Activated T-helper 1 cell treated with anti-CD3 and anti-CD28 coated beads, Interleukin-2, amount 50 U/mL, for 16 hours (primary cell): ENCODE measurements at places on chromosomes 11 and 22.
A peak's percentile ranks its signal among the peaks of the same experiment; 100 is the strongest.

DNA sequence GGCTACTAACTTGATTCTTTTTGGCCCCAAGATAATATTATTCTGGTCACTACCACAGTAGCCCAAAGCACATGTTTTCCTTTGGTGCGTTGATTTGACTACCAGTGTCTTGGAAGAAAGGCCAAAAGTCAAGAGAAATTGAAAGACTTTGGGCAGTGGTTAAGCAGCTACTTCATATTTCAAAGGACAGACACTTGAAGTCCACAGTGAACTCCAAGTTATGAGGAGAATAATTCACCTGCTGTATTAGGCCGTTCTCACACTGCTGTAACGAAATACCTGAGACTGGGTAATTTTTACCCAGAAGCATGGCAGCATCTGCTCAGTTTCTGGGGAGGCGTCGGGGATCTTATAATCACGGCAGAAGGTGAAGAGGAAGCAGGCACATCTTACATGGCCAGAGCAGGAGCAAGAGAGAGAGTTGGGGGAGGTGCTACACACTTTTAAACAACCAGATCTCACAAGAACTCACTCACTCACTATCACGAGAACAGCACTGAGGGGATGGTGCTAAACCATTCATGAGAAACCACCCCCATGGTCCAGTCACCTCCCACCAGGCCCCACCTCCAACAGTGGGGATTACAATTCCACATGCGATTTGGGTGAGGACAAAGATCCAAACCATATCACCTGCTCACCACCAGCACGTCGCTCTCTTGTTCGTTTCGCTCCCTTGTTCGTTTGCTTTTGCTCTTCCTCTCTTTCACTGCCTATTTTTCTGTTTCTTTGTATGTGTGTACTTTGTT, 40.2 kb upstream of the PICALM start:
- no peak for DNase-seq

GRCh38 chr11:114230031-114230704, 66.0 kb upstream of the NNMT start:
- no peak for DNase-seq

DNA sequence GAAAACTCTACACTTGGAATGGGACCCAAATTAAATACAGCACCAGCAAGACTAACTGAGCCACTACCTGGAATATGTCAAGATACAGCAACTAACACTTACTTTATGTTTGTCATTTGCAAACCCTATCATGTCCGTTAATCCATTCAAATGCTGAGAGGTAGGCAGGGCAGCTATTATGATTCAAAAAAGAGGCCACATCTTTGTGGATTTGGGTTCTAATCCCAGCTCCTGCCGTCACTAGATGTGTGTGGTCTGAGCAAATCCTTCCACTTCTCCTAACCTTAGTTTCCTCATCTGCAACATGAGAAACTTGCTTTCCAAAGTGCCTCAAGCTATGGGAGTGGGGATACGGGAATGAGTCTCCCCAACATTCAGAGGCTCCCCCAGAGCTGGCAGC, 24.2 kb downstream of the FLI1 start:
- DNase-seq: no peak

DNA sequence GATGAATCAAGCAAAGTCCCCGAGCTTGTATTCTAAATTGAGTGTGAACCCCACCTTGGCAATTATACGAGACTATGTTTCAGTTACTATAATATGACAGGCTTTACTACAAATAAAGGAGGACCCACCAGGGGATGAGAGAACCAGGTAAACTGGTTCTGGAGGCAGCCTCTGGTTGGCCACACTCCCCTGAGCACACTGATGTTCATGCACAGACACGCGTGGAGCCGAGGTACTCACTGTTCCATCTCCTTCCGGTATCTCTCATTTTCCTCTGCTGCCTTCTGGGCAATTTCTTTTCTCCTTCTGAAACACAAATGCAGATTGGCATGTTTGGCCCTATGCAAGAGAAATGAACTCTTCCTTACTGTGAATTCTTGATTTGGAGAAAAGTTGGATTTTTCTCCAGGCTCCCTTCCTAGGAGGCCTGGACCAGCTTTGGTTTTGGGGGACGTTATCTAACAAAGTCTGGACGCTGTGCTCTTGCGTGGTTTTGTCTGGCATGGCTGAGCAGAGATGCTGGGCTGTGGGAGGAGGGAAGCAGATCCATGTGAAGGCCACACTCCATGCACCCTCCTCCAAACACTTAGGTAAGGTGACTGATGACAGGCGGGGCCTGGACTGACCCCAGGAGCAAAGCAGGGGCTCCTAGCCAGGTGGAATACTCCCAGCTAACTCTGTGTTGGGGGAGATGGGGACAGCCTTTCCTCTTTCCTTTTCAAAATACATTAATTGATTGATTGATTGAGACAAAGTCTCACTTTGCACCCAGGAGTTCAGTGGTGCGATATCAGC, 22.9 kb downstream of the USH1C start:
- DNase-seq: no peak

DNA sequence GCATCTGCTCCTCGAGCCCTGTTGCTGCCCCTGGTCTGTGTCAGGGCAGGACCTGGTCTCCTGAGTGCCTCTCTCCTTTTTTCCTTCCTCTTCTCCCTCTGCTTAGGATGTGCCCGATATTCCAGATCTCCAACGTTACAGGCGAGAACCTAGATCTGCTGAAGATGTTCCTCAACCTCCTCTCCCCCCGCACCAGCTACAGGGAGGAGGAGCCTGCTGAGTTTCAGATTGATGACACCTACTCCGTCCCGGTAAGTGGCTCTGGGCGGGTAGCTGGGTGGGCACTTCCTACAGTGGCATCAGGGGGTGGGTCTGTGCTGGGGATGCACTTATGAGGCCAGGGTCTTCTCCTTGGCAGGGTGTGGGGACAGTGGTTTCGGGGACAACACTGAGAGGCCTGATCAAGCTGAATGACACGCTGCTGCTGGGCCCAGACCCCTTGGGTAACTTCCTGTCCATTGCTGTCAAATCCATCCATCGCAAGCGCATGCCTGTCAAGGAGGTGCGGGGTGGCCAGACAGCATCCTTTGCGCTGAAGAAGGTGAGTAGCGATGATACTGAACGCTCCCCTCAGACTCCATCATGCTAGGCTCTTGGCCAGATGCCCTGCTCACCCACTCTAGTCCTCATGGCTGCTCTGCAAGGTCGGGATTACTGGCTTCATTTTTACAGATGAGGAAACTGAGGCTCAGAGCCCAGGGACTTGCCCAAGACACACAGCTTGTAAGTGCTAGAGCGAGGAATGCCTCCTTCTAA, 20.3 kb downstream of the GTPBP1 start:
- DNase-seq: no peak

- DNase-seq: peak; percentile 3
These were observed 82.1 kb downstream of the CDKN1C start for GRCh38 chr11:2803186-2804091.

DNA sequence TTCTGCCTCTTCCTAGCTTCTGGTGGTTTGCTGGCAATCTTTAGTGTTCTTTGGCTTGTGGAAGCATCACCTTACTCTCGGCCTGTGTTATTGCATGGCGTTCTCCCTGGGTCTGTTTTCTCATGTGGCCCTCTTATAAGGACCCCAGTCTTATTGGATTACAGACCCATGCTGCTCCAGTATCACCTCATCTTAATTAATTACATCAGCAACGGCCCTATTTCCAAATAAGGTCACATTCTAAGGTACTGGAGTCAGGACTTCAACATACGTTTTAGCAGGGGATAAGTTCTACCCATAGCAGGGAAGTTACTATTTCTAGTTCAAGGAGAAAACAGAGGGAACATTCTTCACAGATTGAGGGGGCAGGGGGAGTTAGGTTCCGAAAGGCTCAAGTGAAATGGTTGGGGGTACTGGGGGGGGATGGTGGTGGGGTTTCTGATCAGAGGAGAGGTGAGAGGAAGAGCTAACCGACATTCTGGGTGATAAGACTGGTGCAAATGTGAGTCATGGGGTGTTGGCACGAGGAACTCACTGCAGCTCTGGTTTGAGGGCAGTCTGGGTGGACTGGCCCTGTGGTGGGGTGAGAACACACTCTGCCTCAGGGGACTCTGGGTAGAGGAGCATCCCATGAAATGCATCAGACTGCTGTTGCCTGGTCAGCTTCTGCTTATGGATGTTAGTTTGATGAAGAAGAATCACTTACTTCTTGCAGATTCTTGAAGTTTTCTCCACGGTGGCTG, 51.5 kb upstream of the ZBED5 start:
- no peak for DNase-seq

- no peak for DNase-seq
These were observed 38.3 kb upstream of the CXCR5 start for GRCh38 chr11:118845369-118845768.
